Tibial artery (tissue), 4 donors: ENCODE measurements at places on chromosomes 11 and 22.

GRCh38 chr22:25100402-25100801, 99.3 kb upstream of the CRYBB3 start:
- DNase-seq = no peak

DNA sequence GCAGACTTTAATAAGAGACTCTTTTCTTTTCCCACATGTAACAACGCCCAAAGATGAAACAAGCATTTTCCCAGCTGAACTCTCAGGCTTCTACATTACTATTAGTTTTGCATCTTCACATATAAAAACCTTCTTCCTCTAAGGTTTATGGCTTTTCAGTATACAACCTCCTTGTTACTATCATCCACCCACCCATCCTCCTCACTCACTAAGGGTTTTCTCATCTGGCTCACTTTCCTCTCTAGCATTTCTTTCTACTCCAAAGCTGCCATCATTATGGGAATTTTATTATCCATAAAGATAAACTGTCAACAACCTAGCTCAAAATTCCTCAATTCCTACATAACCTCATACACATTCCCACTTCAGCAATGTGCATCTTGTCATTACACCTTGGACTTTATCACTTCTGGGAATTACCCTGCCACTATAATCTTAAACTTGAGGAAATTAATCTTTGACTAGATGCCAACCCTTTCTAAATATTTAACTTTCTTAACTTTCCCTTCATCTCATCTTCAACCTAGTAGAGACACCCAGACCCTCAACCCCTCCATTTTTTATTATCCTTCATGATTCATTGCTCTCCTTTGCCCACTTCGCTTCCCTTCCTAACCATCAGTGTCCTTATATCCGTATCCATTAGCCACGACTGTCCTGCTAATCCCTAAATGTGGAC, 30.9 kb downstream of the MTMR2 start:
- no peak for DNase-seq

DNA sequence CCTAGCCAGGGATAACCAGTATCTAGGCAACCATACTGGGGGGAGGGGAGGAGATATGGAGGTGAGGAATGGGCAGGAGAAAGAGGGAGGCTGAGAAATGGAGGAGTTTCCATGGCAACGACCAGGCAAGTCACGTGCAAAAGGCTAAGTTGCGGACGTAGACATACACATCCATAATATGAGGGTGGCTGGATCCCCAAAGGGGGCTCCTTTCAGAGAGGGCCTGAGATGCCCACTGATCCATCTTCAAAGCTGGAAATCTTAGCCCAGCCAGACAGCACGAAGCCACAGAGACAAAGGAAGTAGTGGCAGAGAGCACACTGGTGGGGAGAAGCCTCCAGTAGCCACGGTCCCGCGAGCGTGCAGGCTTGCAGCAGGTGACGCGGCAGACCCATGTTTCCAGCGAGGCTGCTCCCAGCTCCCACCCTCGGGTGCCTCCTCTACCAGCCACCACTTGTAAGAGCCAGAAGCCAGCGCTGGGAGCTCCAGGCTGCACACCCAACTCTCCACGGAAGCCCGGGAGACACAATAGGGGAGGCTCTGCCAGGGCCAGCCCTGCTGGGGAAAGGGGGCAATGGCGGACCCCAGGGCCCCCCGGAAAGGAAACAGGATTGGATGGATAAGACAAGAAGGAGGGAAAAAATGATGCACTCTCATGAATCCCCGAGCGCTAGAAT, 938 bp downstream of the FXYD6 start:
- no peak for DNase-seq

DNA sequence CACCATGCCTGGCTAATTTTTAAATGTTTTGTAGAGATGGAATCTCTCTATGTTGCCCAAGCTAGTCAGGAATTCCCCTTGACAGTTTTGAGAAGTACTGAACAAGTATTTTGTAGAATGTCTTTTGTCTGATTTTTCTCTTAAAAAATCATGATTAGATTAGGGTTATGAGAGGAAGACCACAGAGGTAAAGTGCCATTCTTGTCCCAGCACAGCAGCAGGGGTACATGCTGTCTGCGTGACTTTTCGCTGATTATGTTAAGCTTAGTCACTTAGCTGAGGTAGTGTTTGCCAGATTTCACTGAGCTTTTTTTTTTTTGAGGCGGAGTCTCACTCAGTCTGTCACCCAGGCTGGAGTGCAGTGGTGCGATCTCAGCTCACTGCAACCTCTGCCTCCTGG, 13.6 kb upstream of the NUP160 start:
- no peak for DNase-seq

DNA sequence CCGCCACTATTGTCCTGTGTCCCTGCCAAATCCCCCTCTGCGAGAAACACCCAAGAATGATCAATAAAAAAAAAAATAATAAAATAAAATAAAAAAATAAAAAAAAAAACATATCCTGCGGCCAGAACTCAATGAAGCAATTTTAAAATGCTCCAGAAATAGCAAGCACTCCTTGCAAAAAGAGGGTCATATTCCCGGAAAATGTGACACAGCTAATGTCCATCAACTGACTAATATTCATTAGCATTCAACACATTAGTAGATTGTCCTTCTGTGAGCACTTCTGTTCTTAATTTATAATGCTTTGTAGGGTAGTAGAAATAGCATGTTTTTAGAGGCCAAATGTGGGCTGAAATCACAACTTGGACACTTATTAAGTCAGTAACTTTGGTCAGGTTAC, 252.3 kb upstream of the SESN3 start:
- DNase-seq = no peak

DNA sequence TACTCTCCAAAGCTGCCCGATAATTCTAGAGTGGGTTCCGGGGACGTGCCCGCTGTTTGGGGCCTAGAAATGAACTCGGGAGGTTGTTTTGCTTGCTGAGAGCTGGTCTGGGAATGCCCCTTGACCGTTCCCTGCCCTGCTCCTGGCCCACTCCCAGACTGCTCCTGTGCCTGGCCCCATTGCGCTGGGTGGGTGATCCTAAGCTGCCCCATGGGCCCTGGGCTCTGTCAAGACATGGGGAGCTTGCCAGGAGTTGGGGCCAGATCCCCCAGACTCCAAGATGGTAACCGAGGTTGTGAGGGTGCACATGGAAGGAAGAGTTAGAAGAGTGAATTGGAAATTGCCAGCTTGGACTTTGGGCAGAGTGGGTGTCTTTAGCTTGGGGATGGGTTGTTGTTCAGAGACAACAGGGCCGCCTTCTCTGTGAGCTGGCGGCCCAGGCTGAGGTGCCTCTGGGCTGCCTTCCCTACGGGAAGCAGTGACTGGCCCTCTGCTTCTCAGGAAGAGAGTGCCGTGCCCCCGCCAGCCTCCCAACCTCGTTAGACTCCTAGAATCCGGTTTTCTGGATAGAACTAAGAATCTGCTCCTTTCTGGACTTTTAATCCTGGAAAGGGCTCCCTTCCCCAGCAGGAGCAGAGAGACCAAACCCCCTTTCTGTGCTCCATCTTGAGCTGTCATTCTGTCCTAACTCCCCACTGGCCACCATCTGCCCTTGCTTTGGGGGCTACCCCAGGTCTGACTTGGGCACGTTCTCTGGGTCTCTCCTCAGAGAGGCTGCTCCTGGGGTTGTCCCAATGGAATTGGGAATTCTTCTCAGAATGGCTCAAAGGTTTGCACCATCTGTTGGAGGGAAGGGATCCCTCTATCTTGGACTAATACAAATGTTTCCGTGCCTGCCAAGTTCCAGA, 1.8 kb downstream of the ST3GAL4 start:
- no peak for DNase-seq

DNA sequence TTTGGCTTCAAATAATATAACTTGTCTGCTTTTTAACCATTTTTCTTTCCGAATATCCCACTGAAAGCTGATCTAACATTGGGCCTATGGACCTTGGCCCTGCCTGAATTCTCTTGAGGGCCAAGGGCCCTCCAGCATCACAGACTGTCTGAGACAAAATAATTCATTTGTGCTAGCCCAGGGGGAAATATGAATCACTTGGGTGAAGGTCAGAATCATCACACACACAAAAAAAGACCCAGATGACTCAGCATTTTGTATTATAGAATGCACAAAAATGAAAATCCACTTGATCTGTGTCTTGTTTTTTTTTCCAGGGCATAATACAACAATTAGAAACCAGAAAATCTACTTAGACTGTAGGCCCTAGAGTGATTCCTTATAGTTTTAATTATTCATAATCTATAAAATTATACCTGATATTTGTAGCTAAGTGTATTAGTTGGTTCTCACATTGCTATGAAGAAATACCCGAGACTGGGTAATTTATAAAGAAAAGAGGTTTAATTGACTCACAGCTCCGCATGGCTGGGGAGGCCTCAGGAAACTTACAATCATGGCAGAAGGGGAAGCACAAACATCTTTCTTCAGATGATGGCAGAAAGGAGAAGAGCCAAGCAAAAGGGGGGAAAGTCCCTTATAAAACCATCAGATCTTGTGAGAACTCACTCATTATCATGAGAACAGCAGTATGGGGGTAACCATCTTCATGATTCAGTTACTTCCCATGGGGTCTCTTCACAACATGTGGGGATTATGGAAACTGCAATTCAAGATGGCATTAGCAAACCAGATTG, 15.6 kb upstream of the RDX start:
- no peak for DNase-seq

DNA sequence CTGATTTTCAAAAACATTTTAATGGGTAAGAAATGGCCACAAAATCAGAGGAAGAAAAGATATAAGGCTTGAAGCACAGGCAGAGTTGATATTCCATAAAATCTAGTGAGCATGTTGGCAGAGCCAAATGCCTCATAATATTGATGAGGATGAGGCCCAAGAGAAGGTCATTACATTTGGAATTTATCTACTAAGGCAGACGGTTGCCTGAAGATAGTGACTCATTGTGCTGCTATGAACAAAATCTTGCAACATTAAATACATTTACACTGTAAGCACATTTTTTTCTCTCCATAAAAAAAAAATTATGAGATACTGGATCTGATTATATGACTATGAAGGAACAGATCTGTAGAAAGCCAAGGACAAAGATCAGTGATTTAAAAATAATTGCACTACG, 881.4 kb upstream of the CHORDC1 start:
- no peak for DNase-seq

GRCh38 chr22:19988965-19989724, 27.5 kb downstream of the ARVCF start:
- peak; percentile 72 for DNase-seq

- no peak for DNase-seq
Measured at GRCh38 chr11:119615003-119615881, 113.8 kb downstream of the NECTIN1 start.

- DNase-seq = no peak
Measured at GRCh38 chr11:118267486-118267885, 3.4 kb upstream of the MPZL2 start.

- no peak for DNase-seq
Measured at GRCh38 chr11:131186629-131187101, 183.8 kb upstream of the NTM start.

DNA sequence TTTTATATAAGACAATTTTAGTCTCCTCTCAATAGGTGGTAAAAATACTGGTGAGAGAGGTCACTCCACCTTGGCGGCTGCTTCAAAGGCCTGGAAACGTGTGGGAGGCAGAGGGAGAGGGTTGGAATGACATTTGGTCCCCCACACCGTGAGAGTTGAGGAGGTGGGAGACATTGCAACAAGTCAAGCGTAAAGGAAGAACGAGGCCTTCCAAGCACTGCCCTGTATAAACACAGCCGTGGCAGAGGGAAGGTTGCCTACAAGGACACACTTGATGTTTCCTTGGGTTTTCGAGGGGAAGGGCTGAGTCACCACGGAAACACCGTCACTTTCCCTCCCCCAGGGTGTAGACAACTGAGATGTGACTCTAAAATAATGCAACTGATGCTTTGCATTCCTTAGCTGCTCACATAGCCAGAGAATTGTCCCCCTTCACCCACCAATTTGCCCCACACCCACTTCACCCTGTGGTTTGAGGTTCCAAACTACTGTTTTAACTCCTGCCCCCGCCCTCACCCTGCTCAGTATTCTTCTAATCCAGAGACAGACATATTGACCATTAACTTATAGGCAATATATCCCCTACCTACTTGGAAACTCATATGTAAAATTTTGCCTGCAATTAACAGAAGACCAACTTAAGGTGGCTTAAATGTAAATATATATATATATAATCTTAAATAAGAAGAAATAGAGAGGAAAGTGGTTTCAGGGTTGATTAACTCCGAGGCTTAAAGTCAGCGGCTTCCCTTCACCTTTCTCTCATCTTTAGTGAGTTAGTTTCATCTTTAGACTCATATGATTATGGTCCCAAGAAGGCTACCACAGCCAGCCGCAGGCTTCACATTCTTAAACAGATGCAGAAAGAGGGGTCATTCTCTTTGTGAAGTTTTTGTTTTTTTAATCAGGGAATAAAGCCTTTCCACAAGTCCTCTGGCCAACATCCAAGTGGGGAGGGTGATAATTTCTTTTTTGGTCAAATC, 54.1 kb upstream of the BDNF start:
- DNase-seq = no peak
